ENCODE measurements at places on chromosomes 5 and 9. TPM values are rescaled to one million over a fixed set of nuclear protein-coding genes. Genes with fewer than 3 reads are reported as not detected.

C7 gene
- 3.0 TPM for total RNA-seq

CD72 gene
- 0.50 TPM for total RNA-seq

DNAJC21 gene
- 25.6 TPM for total RNA-seq

EMB gene
- total RNA-seq: 0.74 TPM

CRHBP gene
- total RNA-seq: 0.45 TPM

SH3GLB2 gene
- 38.5 TPM for total RNA-seq

REEP2 gene
- total RNA-seq: 22.0 TPM

SLC45A2 gene
- under 0.01 TPM for total RNA-seq

IFNA2 gene
- not detected for total RNA-seq

SLC34A3 gene
- not detected for total RNA-seq

ELOVL7 gene
- total RNA-seq: not detected

EIF4E1B gene
- total RNA-seq: not detected

PIP5KL1 gene
- total RNA-seq: 2.1 TPM

C9orf50 gene
- total RNA-seq: 0.50 TPM

HACD4 gene
- 4.4 TPM for total RNA-seq

TRMT10B gene
- total RNA-seq: 2.2 TPM

TNFAIP8 gene
- 19.2 TPM for total RNA-seq

C5orf52 gene
- total RNA-seq: not detected

GLDC gene
- total RNA-seq: 0.34 TPM

FOXD4 gene
- total RNA-seq: 0.34 TPM

SPINK13 gene
- total RNA-seq: not detected

INSL4 gene
- total RNA-seq: not detected

PCDHB11 gene
- total RNA-seq: under 0.01 TPM

FOXD4L6 gene
- total RNA-seq: not detected

F2RL2 gene
- 8.3 TPM for total RNA-seq

RORB gene
- total RNA-seq: 1.3 TPM

DRD1 gene
- total RNA-seq: not detected

IFNA1 gene
- not detected for total RNA-seq

GAPT gene
- total RNA-seq: not detected

COL5A1 gene
- 74.3 TPM for total RNA-seq

ACTL7B gene
- total RNA-seq: not detected

CCDC171 gene
- total RNA-seq: 1.5 TPM

PCDHGB1 gene
- 0.30 TPM for total RNA-seq

SLC6A3 gene
- total RNA-seq: not detected

C9orf153 gene
- not detected for total RNA-seq

CD14 gene
- total RNA-seq: 0.17 TPM

KIF20A gene
- total RNA-seq: 103 TPM

TAL2 gene
- not detected for total RNA-seq

AQP3 gene
- total RNA-seq: 2.4 TPM

OR2V1 gene
- not detected for total RNA-seq

FAM221B gene
- total RNA-seq: not detected

MAMDC4 gene
- total RNA-seq: 2.5 TPM

DMRT3 gene
- not detected for total RNA-seq

FAM151B gene
- total RNA-seq: 3.1 TPM

EPB41L4A gene
- 0.17 TPM for total RNA-seq

PCDHB2 gene
- total RNA-seq: 0.45 TPM

SET gene
- 270 TPM for total RNA-seq

C6 gene
- total RNA-seq: not detected

PCDHB7 gene
- 0.15 TPM for total RNA-seq

Data from bronchus fibroblast of lung (primary cell).